Spleen (tissue), 13 donors: ENCODE measurements at places on chromosomes 11 and 22.
A peak's percentile ranks its signal among the peaks of the same experiment; 100 is the strongest.

DNA sequence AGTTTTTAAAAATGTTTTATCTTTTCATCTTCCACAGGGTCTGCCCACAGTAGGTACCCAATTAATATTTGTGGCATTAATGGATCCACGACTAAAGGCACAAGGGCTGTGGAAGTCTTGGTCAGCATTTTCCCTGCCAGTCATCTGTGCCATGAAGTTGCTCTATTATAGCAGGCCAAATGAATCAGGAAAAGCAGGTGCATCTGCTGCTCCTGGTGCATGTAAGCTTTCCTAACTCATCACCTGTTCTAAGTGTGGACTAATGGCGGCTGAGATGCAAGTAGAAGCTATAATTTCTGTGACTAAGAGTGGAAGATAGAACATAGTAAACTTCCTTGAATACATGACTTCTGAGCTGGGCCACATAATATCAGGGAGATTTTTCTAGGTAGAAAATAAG is 182.5 kb upstream of the TENM4 start:
- no peak for DNase-seq

- no peak for DNase-seq
These were observed 729 bp downstream of the IL17RA start for GRCh38 chr22:17085277-17086181.

GRCh38 chr22:37208401-37209139 is 3.7 kb downstream of the SSTR3 start:
- DNase-seq, result peak; percentile 65

DNA sequence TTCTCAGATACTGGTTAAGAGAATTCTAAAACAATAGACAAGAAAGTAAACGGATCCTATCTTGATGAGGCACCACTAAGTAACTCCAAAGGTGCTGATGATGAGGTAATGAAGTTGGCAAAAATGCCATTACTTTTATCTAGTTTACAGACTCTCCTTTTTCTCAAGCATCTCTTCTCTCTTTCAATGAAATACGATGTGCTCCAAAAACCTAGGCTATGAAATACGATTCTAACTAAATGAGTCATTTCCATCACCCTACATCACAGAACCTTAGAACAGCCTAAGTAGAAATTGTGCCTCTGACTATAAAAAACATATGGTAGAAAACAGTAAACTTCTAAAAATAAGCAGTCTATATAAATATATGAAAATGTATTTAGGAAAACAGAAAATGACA is 58.9 kb upstream of the ARHGAP32 start:
- no peak for DNase-seq
